Natural killer cell treated with Interleukin-12 subunit alpha and Interleukin-12 subunit beta and Interleukin-15 and Interleukin-18, amount 100 ng/mL, for 72 hours (primary cell): ENCODE measurements at places on chromosomes 7 and 10.

- no peak for DNase-seq
Observed at GRCh38 chr7:54906963-54907362, 111.9 kb upstream of the EGFR start.

DNA sequence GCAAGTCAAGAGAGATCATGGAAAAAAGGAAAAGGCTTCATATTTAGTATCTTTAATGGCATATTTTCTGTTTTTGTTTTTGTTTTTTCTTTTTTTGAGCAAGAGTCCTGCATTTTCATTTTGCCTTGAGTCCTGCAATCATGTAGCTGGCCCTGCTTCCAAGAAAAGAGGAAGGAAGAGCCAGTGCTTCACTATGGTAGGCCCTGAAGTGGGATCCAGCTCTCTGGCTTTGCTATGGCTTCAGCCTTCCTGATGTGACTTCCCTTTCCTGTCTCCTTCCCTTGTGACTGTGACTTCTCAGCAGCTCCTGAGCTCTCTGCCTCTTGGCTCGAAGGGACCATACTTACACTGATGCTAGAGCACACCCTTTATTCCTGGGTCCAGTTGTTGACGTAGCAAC lies 512.3 kb downstream of the INHBA start:
- DNase-seq, result no peak

DNA sequence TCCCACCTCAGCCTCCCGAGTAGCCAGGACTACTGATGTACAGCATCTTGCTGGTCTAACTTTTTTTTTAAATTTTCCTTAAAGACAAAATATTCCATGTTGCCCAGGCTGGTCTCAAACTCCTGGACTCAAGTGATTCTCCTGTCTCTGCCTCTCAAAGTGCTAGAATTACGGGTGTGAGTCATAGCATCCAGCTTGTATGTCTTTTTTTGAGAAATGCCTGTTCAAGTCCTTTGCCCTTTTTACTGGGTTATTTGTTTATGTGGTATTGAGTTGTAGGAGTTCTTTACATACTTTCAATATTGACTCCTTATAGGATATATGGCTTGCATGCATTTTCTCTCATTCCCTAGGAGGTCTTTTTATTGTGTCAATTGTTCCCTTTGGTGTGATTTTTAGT lies 486.4 kb downstream of the MAGI2 start:
- no peak for DNase-seq

DNA sequence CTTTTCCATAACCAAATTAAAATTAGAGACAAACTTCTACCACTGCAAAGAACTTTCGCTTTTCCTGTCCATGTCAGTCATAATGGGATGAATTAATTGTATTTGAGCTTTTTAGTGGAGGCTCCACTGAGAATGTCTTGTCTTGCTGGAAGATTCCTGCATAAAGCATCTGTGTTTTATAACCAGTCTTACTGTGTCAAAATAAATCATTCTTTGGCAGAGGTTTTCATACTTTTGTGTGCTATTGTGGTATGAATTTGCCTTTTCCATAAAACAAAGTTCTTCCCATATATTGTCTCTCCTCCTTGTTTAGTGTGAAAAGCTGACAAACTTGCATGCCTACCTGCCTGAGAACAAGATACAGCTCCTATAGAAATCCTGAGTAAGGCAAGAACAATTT lies 124.8 kb upstream of the CCDC6 start:
- no peak for DNase-seq

DNA sequence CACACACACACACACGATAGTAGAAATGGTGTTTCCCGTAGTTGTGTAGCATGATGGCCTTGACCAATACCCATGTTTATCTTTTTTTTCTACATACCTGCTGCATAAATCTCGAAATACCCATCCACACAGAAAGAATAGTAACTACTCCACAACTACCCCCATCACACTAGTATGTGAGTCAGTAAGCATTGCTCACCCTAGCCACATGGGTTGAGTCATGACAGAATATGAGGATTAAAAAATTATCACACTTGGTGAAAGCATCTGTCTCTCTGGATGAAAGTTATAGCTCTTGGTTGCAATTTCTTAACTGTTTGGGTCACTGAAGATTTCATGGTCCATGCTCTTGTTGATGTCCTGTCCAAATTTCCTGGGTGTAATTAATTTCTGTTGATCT lies 103.4 kb upstream of the MDFIC start:
- DNase-seq, result no peak
